ENCODE measurements at places on chromosomes 16 and 17. TPM values are rescaled to one million over a fixed set of nuclear protein-coding genes. Genes with fewer than 3 reads are reported as not detected.

Gene DOC2B
- total RNA-seq, result not detected

Gene PDE6G
- total RNA-seq, result 0.63 TPM

Gene KRTAP1-5
- total RNA-seq, result not detected

Gene ZP2
- not detected for total RNA-seq

Gene PLCG2
- total RNA-seq, result 0.09 TPM

Gene KRT33B
- not detected for total RNA-seq

Gene LRRC75A
- 6.1 TPM for total RNA-seq

Gene TSPAN10
- total RNA-seq, result 4.5 TPM

Gene BAHCC1
- total RNA-seq, result 14.3 TPM

Gene KRTAP4-1
- not detected for total RNA-seq

Gene GUCY2D
- not detected for total RNA-seq

Gene TBC1D3D
- not detected for total RNA-seq

Gene TRIM72
- total RNA-seq, result not detected

Gene DUSP14
- 52.8 TPM for total RNA-seq

Gene GRB7
- 1.7 TPM for total RNA-seq

Gene HOXB4
- total RNA-seq, result 7.0 TPM

Gene CAPN15
- 43.9 TPM for total RNA-seq

Gene JPT1
- total RNA-seq, result 71.1 TPM

Gene NHERF1
- total RNA-seq, result 11.7 TPM

Gene GRAP
- under 0.01 TPM for total RNA-seq

Gene TLCD3B
- 0.18 TPM for total RNA-seq

Gene KRTAP9-8
- total RNA-seq, result not detected

Gene GOSR1
- 17.0 TPM for total RNA-seq

Gene ACSM5
- total RNA-seq, result not detected

Gene KRTAP2-3
- total RNA-seq, result not detected
